Left cardiac atrium (tissue), 4 donors: ENCODE measurements at places on chromosomes 5 and 9.

GRCh38 chr9:134757216-134757975 is 115.8 kb downstream of the COL5A1 start:
- no peak for DNase-seq

- no peak for DNase-seq
Measured at GRCh38 chr5:135238622-135239452, 160.2 kb downstream of the MACROH2A1 start.

DNA sequence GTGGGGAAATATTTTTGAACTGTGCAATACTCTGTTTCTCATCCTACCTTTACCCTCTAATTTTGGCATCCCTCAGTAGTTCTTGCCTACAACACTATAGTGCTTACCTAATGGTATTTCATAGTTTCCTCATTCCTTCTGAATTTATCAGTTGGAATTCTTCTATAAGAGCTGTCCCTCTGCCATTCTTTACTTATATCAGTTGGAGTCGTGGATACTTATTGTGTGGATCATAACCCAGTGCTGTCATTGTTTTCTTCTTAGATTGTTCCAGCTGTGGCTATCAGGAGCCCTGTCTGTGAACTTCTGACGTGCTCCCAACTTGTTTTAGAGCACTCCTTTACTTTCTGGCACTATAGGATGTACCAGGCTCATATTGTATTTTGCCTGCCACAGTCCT is 146.1 kb upstream of the OTULINL start:
- no peak for DNase-seq

- no peak for DNase-seq
Measured at GRCh38 chr5:10635257-10635866, 71.5 kb downstream of the ANKRD33B start.

GRCh38 chr5:147809830-147810666 is 21.4 kb downstream of the SPINK1 start:
- no peak for DNase-seq

GRCh38 chr9:121246821-121247561 is 21.0 kb upstream of the GSN start:
- DNase-seq, result peak; percentile 32

DNA sequence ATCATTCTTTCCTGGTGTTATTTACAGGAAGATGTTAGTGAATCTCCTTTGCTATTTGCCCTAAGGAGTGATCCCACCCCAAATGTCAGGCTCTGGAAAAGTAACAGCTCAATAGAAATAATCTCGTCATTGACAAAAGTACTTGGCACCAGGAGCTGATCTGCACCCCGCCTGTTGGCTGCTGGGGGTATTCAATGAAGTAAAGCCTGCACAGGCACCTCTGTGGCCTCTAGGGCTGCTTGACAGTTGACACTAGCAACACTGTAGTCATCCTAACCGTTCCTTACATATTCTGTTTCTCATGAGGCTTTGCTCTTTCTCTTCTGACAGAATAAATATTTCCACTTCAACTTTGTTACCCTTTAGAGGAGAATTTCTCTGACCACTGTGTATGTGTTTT is 103.4 kb downstream of the DOCK2 start:
- no peak for DNase-seq

- DNase-seq, result peak; percentile 49
Measured at GRCh38 chr5:148979083-148979723, 83.7 kb downstream of the SH3TC2 start.

- no peak for DNase-seq
Measured at GRCh38 chr5:124935065-124935464, 188.6 kb upstream of the ZNF608 start.

DNA sequence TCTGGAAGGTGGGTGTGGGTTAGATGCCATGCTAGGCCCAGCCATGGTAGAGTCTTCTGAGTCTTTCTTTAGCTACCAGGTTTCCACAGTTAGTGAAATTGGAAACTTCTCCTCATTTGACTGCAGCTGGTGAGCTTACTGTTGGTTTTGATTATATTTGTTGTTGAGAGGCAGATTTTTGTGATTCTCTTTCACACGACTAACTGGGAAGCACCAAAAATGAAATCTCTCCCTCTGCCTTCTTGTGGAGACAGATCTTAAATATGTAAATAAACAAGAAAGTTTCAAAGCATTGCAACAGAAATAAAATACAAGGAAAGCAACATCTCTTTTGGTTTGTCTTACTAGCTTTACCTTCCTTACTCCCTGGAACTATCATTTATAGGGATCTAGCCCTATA is 122.2 kb downstream of the CEMIP2 start:
- no peak for DNase-seq

GRCh38 chr9:15942831-15943424 is 390.1 kb downstream of the CCDC171 start:
- no peak for DNase-seq

GRCh38 chr9:137193771-137194170 is 5.3 kb downstream of the SSNA1 start:
- no peak for DNase-seq

- DNase-seq, result no peak
Measured at GRCh38 chr9:107927276-107927675, 437.7 kb upstream of the KLF4 start.

DNA sequence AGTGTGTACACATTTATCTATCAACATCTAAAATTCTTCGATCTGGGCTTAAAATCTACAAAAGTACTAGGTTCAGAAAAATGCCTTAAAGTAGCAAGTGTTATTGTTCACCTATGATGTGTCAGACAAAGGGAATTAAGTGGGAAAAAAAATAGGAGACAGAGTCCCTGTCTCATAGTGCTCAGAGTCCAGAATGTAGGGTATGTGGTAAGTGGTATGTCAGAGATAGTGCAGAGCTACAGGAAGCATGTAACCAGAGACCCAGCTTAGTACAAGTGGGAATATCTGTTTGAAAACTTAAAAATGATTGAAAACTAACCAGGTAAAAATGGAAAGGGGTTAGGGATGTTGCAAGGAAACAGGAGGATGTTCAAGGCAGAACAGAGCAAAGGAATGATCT is 482.8 kb downstream of the ELAVL2 start:
- DNase-seq, result no peak

DNA sequence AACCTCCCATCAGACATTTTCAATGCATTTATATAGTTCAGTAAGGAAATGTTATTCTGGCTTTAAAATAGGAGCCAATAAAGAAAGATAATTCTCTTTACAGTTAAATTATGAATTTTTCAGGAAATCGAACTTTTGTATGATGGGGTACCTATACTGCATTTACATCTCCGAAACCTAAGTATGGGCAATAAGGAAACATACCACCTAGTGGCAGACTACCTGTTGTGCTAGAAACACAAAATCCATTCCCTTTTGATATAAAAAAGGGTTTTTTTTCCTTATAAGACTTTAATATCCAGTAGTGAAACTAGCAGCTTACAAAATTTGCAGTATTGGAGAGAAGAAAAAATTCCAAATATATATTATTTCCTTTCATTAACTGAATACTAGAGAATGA is 21.3 kb upstream of the VLDLR start:
- no peak for DNase-seq

DNA sequence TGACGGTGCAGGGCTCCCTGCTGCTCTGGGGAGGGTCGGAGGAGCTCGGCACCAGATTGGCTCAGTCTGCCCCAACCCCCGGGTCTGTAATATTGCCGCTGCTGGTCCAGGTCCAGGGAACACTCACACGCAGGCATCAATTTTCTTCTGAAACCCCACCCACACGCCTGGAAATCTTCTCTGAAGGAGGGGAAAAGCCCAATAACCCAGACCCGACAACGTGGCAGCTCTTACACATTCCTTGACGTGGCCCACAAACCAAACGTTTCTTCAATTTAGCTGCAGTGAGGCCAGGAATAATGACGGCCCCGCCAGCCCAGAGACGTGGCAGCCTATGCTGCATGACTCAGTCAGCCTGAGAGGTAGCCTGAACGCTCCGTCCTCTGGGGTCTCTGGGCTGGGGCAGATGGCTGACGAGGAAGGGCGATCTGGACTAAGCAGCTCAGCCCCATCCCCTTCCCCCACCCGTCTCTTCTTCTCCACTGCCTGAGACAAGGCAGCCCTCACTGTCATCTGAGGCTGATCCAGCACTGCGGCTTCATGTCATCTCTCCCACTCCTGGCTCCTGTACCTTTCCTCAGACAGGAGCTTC is 9.9 kb upstream of the SPARC start:
- peak; percentile 77 for DNase-seq

DNA sequence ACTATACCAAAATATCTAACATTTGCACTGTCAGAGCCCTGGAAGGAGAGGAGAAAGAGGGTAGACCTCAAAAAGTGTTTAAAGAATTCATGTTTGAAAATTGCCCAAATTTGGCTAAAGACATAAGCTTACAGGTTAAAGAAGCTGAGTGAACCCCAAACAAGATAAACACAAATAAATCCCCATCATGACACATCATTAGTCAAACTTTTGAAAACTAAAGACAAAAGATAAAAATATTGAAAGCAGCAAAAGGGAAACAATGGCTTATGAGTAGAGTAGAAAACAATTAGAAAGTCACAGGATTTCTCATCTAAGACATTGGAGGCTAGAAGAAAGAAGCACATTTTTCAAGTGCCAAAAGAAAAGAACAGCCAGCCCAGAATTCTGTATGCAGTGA is 6.1 kb upstream of the UBLCP1 start:
- DNase-seq, result no peak

- DNase-seq, result no peak
Measured at GRCh38 chr5:34459908-34460307, 196.2 kb upstream of the RAI14 start.

DNA sequence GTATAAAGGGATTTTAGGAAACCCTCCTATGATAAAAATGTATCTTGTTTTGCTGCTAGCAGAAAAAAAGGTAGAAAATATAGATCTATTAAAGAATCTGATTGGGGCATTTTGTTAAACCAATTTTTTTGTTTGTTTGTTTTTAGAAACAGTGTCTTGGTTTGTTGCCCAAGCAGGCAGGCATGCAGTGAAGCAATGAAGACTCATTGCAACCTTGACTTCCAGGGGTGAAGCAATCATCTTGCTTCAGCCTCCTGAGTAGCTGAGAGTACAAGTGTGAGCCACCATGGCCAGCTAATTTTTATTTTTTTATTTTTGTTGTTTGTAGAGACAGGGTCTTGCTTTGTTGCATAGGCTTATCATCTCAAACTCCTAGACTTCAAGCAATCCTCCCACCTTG is 755.8 kb upstream of the EDIL3 start:
- no peak for DNase-seq

DNA sequence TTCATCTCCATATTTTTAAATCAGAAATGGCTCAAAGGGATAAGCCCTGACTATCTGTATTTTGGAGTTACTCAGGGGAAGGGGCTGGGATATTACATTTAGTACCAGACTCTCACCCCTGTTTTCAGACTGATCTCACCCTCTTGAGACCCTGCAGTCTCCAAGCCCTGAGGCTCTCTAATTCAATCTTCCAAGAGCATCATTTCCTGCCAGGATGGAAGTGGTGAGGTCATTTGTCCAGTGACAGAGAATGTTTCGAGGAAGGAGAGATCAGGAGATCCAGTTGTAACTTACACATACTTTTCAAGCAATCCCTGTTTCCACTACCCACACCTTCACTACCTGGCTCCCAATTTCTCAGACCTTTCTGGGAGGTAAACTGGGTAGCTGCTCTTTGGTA is 295.5 kb upstream of the EFNA5 start:
- no peak for DNase-seq

GRCh38 chr5:33941090-33941489 is 4.9 kb downstream of the RXFP3 start:
- no peak for DNase-seq
